Esophagus squamous epithelium (tissue), 5 donors: ENCODE measurements at places on chromosomes 1 and 21.

DNA sequence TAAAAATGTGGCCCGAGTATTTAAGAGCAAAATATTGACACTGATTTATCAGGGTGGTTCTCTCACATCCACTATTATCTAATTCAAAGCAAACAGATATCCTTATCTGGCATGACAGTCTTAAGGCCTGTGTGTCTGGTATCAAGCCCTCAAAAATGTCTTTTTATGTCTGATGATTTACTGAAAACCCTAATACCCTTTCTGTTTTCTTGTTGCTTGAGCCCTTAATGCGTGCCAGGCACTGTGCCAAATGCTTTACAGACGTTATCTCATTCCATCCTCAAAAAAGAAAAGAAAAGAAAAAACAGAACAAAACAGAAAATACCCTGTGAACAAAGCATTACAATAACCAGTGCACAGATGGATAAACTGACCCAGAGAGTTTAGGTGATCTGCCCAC is 5.7 kb downstream of the DUSP23 start:
- peak overlapping the region; percentile 47 for H3K27ac ChIP-seq
- H3K4me3 ChIP-seq, result no peak overlapping the region
- H3K36me3 ChIP-seq, result no peaks in the 10 kb centered on the region
- H3K27me3 ChIP-seq, result peaks cover under 1% of the 10 kb centered on the region
- H3K4me1 ChIP-seq, result peaks cover 22% of the 10 kb centered on the region

DNA sequence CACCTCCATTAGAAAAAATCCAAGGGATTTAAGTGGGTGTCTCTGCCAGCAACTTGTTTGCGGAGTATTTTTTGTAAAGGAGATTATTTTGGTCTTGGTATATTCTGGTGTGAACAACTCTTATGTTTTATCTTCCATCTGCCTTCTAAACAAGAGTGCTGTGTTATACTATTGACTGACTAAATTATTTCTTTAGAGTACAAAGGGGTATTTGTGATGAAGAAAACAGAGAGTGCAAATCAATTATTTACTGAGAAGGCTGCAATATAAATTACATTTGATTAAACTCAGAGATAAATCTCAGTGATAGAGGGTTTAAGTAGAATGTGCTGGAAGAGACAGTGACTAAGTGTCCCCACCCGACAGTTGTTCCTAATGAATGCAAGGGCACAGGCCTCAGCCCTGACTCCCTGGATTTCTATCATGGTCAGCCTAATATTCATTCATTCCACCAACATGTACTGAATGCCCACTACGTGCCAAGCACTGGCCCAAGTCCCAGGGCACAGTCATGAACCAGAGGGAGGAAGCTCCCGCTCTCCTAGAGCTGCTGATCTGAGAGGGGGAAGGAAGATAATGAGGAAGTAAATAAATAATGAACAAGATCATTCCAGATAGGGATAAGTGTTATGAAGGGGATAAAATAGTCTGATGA is 196.9 kb upstream of the C8B start:
- no peaks in the 10 kb centered on the region for H3K4me1 ChIP-seq
- no peak for DNase-seq
- no peaks in the 10 kb centered on the region for H3K27me3 ChIP-seq

DNA sequence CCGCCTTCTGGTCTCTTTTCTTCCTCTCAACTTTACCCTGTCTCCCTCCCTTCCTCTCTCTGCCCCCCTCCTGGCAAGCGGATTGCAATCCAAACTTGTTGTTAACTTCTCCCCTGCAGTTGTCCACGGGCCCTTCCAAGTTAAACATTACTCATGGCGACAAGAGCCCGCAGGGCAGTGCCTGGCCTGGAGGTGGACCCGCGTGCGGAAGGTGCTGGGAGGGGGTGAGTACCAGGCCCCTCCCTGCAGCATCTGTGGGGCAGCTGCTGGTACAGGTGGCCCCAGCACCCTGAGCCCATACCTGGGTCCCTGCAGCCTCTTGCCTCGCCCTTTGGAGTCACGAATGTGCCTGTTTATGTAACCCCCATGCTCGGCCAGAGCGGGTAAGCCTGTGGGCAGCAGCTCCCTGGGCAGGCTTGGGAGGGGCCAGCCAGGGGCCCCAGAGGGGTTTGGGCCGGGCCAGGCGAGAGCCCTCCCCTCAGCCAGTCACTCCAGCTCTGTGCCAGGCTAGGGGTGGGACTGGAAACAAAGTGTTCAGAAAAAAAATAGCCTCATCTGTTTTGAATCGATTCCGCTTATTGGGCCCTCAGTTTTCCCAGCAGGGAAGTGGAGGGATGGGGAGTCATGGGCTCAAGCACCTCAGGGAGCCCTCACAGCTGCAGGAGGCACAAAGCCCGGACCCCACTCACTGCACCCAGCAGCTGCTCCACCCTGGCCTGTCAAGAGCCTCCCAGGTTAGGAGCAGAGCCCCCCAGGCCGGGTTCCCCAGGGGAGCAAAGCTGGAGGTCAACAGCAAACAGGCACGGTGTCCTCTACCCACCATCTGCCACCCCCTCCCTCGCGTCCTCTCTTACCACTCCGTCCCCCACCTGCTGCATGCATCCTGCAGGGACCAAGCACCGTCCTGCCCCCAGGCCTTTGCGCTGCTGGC is 14.0 kb upstream of the FAAP20 start:
- peak overlapping the region; percentile 72 for H3K27ac ChIP-seq
- peaks cover 84% of the 10 kb centered on the region for H3K4me1 ChIP-seq
- H3K36me3 ChIP-seq, result no peaks in the 10 kb centered on the region
- H3K27me3 ChIP-seq, result no peaks in the 10 kb centered on the region
- H3K4me3 ChIP-seq, result no peak overlapping the region

- no peak for DNase-seq
- H3K27ac ChIP-seq, result no peak overlapping the region
- H3K4me1 ChIP-seq, result no peaks in the 10 kb centered on the region
- no peaks in the 10 kb centered on the region for H3K27me3 ChIP-seq
- no peaks in the 10 kb centered on the region for H3K36me3 ChIP-seq
These were observed 34.5 kb downstream of the SYDE2 start for GRCh38 chr1:85166351-85166750.

DNA sequence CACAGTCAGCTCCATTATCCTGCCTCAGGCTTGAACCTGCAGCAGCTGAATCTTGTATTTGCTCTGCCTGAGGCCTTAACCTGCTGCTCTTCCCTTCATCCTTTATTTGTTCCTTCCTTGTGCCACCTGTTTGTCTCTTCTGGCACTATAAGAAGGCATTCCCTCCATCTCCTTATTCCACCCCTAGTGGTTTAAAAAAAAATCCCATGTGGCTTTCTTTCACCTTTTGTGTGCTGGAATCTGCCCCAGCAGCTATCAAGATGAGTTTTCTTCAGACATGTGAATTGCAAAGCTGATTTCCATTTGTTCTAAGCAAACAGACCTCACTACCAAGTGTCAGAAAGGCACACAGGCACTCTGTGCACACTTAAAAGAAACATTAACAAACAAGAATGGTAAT is 294.6 kb downstream of the TTLL7 start:
- H3K36me3 ChIP-seq, result no peaks in the 10 kb centered on the region
- no peak for DNase-seq
- H3K4me3 ChIP-seq, result no peak overlapping the region
- no peaks in the 10 kb centered on the region for H3K4me1 ChIP-seq

GRCh38 chr1:42618866-42619265 is 39.4 kb upstream of the PPIH start:
- no peak for DNase-seq
- no peak overlapping the region for H3K27ac ChIP-seq
- no peaks in the 10 kb centered on the region for H3K36me3 ChIP-seq
- H3K4me1 ChIP-seq, result no peaks in the 10 kb centered on the region
- H3K27me3 ChIP-seq, result no peaks in the 10 kb centered on the region
- no peak overlapping the region for H3K4me3 ChIP-seq

DNA sequence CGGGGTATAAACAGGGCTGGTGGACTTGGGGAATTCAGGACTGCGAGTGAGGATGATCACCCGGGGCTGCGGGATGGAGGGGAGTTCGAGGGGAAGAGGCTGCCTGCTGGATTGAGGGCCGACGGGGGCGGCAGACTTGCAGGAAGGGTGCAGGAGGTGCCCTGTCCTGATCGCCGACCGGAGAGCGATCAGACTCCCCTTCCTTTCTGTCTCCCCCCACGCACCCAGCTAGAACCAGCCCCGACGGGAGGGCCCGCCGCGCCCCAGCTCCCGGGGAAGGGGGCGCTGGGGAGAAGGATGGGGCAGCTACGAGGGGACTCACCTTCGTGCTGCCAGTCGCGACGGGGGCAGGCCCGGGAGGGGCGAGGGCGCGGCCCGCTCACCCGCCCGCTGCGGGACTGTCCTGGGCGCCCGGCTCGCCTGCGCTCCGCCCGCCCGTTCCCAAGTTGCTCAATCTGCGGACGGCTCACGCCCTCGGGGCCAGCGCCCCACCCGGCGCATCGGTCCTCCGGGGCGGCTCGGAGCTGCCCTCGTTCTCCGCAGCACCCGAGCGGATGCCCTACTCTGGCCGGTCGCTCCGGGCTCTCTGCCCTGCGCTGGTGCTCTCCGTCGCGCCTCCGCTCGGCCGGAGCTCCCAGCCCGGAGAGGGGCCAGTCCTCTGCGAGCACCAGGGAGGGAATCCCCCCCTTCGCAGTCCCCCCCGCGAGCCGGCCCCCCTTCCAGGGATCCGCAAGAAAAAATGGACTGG is at the start of gene RSPO1:
TSS of gene RSPO1 (minus strand) at position 649 of the 748 bp plus-strand sequence. CDS start 5,231 bp downstream, outside the sequence.
- H3K27ac ChIP-seq, result peak within 1 kb of the TSS; percentile 71
- H3K4me3 ChIP-seq, result peak within 1 kb of the TSS; percentile 68
- H3K36me3 ChIP-seq, result no peaks in the 10 kb centered on the region
- peaks cover 10% of the 10 kb centered on the region for H3K4me1 ChIP-seq
- H3K27me3 ChIP-seq, result peaks cover 23% of the 10 kb centered on the region

- H3K27me3 ChIP-seq, result no peaks in the 10 kb centered on the region
- H3K27ac ChIP-seq, result no peak overlapping the region
These were observed 322.1 kb downstream of the PAPPA2 start for GRCh38 chr1:176785056-176785455.

GRCh38 chr1:9228609-9229008 is 6.0 kb upstream of the H6PD start:
- DNase-seq, result no peak
- H3K27ac ChIP-seq, result no peak overlapping the region
- peaks cover 26% of the 10 kb centered on the region for H3K4me1 ChIP-seq
- no peak overlapping the region for H3K4me3 ChIP-seq

DNA sequence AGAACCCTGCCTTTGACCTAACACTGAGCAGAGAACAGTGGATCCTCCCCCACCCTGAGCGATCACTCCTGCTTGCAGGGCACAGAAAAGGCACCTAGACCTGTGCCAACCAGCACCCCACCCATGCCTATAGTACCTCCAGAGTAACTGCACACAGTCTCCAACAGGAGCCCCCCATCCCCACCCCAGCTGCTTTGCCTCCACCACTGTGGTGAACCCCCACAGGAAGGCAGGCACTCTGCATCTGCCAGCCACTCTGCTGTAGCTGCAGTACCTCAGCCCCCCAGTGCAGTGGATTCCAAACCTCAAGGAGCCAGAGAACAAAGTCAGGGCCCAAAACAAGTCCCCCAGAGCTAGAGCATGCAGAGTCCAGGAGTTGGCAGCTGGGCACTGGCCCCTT is 10.7 kb downstream of the SPATC1L start:
- H3K4me3 ChIP-seq, result no peak overlapping the region
- no peak for DNase-seq
- H3K27ac ChIP-seq, result no peak overlapping the region
- H3K36me3 ChIP-seq, result no peaks in the 10 kb centered on the region

GRCh38 chr1:145845144-145845513 is 301 bp upstream of the NUDT17 start:
- H3K27me3 ChIP-seq, result no peaks in the 10 kb centered on the region
- peaks cover 10% of the 10 kb centered on the region for H3K4me1 ChIP-seq
- no peak for DNase-seq
- H3K27ac ChIP-seq, result peak overlapping the region; percentile 78

- no peak overlapping the region for H3K4me3 ChIP-seq
- H3K4me1 ChIP-seq, result no peaks in the 10 kb centered on the region
- H3K27ac ChIP-seq, result no peak overlapping the region
- no peak for DNase-seq
- H3K27me3 ChIP-seq, result peaks cover 26% of the 10 kb centered on the region
- H3K36me3 ChIP-seq, result no peaks in the 10 kb centered on the region
These were observed 10.9 kb downstream of the GJA8 start for GRCh38 chr1:147913362-147913942.

DNA sequence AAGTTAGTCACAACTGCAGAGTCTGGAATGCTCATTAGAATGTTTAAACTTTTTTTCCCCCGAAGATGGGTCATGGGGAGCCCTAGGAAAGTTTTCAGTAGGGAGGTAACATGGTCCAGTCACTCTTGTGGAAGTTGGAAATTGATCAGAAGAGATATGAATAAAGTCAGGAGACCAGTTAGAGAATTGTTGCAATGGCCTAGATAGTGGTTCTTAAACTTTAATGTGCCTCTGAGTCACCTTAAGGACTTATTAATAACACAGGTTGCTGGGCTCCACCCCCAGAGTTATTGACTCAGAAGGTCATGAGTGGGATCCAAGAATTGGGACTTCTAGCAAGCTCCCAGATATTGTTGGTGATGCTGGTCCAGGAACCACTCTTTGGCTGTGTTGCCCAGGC is 3.2 kb upstream of the TFAP2E start:
- H3K27ac ChIP-seq, result no peak overlapping the region
- peaks cover 22% of the 10 kb centered on the region for H3K36me3 ChIP-seq
- H3K4me1 ChIP-seq, result peaks cover 15% of the 10 kb centered on the region
- H3K4me3 ChIP-seq, result no peak overlapping the region
- H3K27me3 ChIP-seq, result no peaks in the 10 kb centered on the region

DNA sequence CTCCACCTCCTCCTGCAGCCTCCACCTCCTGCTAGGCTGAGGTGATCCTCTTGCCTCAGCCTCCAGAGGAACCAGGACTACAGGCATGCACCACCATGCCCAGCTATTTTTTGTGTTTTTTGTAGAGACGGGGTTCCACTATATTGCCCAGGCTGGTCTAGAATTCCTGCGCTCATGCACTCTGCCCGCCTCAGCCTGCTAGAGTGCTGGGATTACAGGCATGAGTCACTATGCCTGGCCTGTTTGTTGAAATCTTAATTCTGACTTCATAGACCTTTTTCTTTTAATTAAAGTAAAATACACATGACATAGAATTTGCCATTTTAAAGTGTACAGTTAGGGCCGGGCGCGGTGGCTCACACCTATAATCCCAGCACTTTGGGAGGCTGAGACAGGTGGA is 42.7 kb downstream of the FAAP20 start:
- H3K27ac ChIP-seq, result no peak overlapping the region
- peaks cover 12% of the 10 kb centered on the region for H3K4me1 ChIP-seq
- DNase-seq, result no peak
- no peaks in the 10 kb centered on the region for H3K36me3 ChIP-seq
- no peak overlapping the region for H3K4me3 ChIP-seq

DNA sequence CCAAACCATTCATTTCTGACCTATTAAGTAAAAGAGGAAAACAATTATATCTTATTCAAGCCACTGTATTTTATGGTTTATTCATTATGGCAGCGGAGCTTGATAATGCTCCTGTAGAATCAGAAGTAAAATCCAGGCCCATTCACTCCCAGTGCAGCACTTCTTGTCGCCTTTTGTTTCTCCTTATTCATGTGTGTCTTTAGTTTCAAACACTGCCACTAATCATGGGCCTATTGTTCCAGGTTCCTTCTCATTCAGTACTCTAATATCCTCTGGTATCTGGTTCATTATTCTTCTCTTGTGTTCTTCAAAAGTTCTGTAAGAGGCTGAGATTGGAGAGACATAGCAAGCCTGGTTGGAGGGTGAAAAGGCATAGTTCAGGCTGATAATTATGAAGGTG is 218.3 kb downstream of the LRRIQ3 start:
- H3K27me3 ChIP-seq, result no peaks in the 10 kb centered on the region
- H3K36me3 ChIP-seq, result no peaks in the 10 kb centered on the region
- H3K27ac ChIP-seq, result no peak overlapping the region
- H3K4me1 ChIP-seq, result no peaks in the 10 kb centered on the region

- peaks cover 37% of the 10 kb centered on the region for H3K4me1 ChIP-seq
- no peak for DNase-seq
- no peak overlapping the region for H3K27ac ChIP-seq
- no peaks in the 10 kb centered on the region for H3K36me3 ChIP-seq
- H3K4me3 ChIP-seq, result no peak overlapping the region
- H3K27me3 ChIP-seq, result no peaks in the 10 kb centered on the region
These were observed 29.0 kb upstream of the ABCG1 start for GRCh38 chr21:42189860-42190485.

GRCh38 chr1:242692988-242693387 is 168.5 kb upstream of the PLD5 start:
- H3K4me1 ChIP-seq, result no peaks in the 10 kb centered on the region
- DNase-seq, result no peak
